Bronchial epithelial cell (primary cell): ENCODE measurements at places on chromosomes 3 and 15. TPM values are rescaled to one million over a fixed set of nuclear protein-coding genes. Genes with fewer than 3 reads are reported as not detected.
A peak's percentile ranks its signal among the peaks of the same experiment; 100 is the strongest.

DNA sequence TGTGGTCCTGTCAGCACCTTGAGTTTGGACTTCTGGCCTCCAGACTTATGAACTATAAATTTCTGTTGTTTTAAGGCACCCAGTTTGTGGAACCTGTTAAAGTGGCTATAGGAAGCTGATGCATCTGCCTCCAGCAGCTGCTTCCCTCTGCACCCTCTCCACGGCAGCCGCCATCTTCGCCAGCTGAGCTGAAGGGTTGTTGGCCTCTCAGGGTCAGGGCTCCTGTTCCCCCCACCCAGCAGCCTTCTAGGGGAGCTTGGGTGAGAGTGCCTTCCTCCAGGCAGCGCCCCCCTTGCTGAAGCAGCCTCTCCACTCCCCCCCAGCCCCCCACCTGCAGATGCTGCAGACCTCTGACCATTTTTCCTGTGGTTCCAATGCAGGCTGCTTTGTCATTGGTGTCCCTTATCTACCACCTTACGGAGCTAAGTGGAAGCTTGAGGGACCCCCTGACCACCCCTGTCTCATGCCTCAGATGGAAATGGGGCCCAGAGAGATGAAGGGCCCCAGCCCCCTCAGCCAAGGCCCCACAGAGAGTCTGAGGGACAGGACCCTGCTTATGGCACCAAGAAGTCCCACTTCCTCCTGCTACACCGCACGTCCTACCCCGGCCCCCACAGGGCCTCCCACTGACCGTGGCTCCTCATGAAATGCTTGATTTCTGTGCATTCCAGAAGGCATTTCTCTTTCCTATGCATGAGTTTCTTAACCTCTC lies 61.4 kb upstream of the TLE3 start:
- no peak for DNase-seq

DNA sequence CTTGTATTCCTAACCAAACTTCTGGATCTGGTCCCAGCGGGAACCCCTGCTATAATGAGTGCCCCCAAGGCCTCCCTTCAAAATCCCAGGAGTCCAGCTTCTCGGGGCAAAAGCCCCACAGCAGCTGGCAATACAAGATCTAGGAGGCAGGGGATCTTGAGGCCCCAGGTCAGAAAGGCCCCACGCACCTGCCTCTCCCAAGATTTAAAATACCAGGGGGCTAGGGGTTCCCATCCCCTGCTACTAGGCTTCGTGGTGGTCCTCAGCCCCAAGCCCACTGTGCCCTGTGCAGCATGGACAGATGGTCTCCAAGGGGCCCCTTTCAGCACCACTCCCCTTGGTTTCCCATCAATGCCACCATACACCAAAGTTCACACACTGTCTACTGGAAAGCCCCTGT lies 15.8 kb upstream of the CYP11A1 start:
- DNase-seq: no peak

GRCh38 chr3:128698211-128699047 lies 27.6 kb upstream of the RAB7A start:
- no peak for DNase-seq

DNA sequence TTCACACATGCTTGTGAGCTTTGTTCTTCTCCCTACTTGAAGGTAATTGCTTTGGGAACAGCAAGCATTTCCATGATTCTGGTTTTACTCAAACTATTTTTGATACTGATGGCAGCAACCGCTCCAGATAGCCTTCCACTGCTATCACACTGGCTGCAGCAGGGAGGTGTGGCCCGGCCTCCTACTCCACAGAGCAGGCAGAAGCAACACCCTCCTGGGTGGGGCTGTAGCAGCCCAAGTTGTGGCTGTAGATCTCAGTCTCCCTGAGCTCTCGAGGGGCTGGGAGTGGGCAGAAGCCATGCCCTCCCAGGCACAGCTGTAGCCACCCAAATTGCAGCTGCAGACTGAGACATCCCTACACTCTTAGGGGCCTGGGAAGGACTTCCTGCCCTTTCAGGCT lies 878.8 kb upstream of the GBE1 start:
- no peak for DNase-seq

GRCh38 chr15:88152672-88153071 lies 103.9 kb downstream of the NTRK3 start:
- DNase-seq: no peak

DNA sequence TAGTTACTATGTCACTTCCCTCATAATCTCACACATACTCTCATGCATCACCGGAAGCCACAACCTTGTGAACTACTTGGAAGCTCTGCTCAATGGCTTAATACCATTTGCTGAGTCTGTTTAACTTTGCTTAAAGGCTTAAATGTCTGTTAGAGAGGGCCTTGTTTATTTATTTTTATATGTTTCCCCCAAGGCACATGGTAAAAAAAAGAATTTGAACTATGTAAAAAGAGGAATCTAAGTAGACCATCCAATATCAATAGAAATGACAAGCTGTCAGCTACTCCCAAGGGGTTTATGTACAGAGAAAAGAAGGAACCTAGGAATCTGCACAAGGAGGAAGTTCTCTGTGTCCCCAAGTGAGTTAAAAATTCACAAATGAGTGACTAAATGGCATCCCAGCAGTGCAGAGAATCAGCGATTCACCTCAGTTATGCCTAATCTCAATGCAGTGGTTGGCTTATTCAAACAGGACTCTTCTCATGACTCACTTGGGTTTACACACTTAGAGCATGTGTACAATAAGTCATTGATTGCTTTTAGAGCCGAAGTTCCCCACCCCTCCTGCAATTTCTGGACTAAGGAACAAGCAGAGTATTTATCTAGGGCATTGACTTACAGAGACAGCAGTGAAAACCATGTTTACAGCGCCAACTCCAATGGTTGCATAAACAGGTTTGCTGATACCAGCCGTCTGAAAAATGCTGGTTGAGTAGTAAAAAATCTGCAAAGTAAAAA lies 24.4 kb downstream of the SLC2A2 start:
- DNase-seq: peak; percentile 87

GRCh38 chr15:38864122-38864521 lies 299.5 kb upstream of the RASGRP1 start:
- DNase-seq: no peak

- peak; percentile 53 for DNase-seq
These were observed 14.8 kb downstream of the ARNT2 start for GRCh38 chr15:80418892-80419537.

DNA sequence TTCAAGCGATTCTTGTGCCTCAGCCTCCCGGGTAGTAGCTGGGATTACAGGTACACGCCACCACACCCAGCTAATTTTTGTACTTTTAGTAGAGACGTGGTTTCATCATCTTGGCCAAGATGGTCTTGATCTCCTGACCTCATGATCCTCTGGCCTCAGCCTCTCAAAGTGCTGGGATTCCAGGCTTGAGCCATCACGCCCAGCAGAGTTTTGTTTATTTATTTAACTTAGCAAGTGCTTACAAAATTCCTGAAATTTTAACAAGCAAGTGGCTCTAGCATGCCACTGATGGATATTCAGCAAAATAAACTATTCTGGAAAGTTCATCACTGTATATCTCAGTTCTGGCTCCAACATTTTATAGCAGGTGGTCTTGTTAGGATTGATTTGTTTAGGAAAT lies 585.9 kb downstream of the OTOL1 start:
- DNase-seq: no peak

DNA sequence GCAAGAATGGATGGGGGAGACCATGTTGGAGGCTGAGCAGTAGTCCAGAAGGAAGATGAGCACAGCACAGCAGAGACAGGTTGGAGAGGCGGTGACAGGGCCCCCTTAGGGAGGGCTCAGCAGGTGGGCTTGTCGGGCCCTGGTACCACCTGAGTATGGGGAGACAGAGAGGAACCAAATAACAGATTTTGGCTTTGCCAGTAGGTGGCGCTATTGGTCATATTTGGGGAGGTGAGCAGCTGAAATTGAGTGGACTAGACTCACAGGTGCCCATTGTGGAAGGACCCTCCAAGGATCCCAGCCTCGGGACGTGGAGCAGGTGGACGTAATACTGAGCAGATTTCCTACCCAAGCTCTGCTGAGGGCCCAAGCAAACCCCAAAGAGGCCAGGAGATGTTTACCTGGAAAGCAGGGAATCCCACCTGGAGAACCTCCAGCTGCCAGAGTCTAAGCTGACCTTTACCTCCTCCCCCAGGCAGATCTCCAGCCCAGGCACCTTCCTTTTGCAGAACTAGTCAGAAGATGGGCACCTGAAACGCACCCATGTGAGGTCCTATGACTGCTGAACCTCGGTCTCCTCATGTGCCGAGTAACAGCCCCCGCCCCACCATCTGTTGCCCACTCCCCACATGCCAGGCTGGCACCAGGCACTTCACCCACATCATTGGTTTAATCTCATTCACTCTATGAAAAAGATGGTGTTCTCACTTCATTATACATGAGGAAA lies 24.6 kb upstream of the CORO2B start:
- DNase-seq: peak; percentile 53

DNA sequence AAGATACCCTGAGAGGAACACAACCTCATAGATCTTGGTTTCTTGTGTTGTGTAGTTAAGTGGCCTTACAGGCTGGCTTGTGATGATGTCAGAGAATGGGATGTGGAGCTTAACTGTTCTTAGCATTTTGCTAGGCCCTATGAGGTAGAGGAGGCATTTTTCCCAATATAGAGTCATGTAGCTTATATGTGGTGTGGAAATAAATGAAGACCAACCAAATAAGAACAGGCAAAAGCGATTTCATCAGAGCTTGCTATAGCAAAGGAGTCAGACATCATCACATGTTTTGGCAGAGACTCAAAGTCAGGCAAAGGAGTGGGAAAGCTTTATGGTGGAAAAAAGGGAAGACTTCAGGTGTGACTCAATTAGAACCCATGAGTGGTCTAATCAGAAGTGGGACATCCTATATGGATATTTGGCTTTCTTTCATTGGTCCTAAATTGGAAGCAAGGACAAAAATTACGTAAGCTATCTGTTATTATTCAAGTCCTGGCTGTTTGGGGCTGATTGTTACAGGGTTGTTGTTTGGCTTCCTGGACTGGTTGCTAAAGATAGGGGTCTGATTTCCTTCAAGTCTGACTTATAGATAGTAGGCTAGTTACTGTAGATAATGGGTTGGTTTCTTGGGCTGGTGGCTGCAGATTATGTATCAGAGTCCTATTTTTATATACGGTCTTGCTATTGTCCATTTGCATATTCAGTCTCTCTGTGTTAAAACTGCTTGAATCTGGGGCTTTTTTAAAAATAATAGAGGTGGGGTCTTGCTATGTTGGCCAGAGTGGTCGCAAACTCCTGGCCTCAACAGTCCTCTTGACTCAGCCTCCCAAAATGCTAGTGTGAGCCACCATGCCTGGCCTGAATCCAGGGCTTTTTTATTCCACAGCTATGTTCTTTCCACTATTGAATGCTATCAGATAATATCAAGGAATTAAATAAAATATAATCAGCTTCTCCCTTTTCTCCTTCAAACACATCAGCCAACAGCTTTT lies 30.3 kb upstream of the SETD2 start:
- peak; percentile 29 for DNase-seq

DNA sequence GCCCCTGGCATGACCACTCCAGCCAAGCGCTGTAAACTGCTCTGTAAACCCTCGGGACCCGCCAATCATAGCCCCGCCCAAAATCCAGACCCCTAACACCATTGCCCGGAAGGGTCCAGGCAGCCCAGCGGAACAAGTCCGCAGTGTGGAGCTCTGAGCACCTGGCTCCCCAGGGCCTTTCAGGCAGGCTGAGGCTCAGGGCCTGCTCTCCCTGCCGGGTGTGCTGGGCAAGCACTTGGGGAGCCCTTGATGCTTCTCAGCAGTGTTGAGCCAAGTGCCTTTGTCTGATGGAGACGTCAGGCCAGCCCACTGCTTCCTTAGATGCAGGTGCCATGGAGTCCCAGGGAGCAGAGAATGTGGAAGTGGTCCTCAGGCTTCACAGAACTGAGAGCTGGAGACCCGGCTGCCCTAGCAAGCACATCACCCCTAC lies 106.2 kb downstream of the TLE3 start:
- DNase-seq: no peak

Gene CYP8B1
- not detected in 2 replicates for total RNA-seq

Gene ZNF80
- total RNA-seq: not detected in 2 replicates

Gene HRG
- not detected in 2 replicates for total RNA-seq

Gene ARF4
- total RNA-seq: 91.4 and 96.9 TPM in 2 replicates
